ENCODE measurements at places on chromosomes 13 and 19. TPM values are rescaled to one million over a fixed set of nuclear protein-coding genes. Genes with fewer than 3 reads are reported as not detected.
A peak's percentile ranks its signal among the peaks of the same experiment; 100 is the strongest.

The CBY2 gene
- total RNA-seq, result not detected

DNA sequence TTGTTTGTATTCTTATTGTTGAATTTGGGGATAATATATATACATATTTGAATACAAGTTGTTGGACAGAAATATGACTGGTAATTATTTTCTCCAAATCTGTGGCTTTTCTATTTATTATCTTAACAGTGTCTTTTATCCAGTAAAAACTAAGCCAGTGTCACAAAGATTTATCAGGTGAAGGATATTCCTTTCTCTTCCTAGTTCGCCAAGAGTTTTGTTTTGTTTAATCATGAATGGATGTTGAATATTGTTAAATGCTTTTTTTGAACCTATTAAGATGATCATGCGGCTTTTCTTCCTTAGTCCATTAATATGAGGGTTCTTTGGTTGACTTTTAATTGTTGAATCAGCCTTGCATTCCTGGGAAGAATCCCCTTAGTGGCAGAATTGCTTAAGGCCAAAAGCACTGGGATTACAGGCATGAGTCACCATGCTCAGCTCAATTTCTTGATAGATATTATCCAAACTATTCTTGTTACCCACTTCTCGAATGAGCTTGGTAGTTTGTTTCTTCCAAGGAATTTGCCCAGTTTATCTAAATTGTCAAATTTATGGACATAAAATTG lies 53.3 kb downstream of the TEX26 start:
- no peaks in the 10 kb centered on the region for H3K4me1 ChIP-seq
- no peaks in the 10 kb centered on the region for H3K36me3 ChIP-seq
- H3K27me3 ChIP-seq, result peaks cover 4% of the 10 kb centered on the region
- no peak overlapping the region for H3K27ac ChIP-seq

GRCh38 chr19:14366529-14366928 lies 14.7 kb upstream of the ADGRE5 start:
- H3K4me3 ChIP-seq, result no peak overlapping the region
- DNase-seq, result peak; percentile 91
- H3K27ac ChIP-seq, result peak overlapping the region; percentile 63
- H3K4me1 ChIP-seq, result peaks cover 67% of the 10 kb centered on the region

- peaks cover 15% of the 10 kb centered on the region for H3K4me1 ChIP-seq
- no peaks in the 10 kb centered on the region for H3K36me3 ChIP-seq
- no peaks in the 10 kb centered on the region for H3K27me3 ChIP-seq
- H3K4me3 ChIP-seq, result no peak overlapping the region
These were observed 1.9 kb upstream of the ZNF628 start for GRCh38 chr19:55474269-55475265.

DNA sequence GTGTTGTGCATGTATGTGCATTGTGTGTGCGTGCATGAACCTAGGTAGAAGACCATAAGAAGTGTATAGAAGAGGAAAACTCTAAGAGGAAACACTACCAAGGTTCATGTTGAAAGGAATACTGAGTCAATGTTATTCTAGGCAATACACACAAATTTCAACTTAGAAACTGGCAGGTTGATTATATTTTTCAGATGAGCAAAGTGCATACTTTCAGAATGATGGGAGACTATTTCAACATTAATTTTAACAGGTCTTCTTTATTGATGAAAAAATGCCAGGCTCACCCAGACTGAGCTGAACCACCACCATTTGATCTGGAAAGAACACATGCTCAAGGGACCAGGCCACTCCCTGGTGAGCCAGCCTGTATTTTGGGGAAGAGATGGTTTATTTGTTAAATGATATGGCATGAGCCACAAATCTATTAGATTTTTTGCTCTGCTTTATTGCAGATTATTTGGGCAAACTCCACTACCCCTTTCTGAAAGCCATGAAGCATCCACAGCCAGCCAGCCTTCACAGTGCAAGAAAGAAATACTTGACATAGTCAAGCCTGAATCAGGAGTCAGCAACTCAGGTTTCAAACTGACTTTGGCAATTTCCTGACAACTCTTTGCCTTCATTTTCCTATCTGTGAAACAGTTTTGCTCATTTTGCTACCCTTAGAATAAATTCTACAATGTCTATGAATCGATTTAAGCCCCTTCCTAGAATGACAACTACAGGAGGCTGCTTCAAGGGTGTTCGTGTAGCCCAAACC lies 368.9 kb downstream of the COG6 start:
- H3K36me3 ChIP-seq, result no peaks in the 10 kb centered on the region
- peaks cover 13% of the 10 kb centered on the region for H3K4me1 ChIP-seq
- no peak overlapping the region for H3K4me3 ChIP-seq
- no peaks in the 10 kb centered on the region for H3K27me3 ChIP-seq
- DNase-seq, result no peak

GRCh38 chr13:98921015-98921580 lies 56.8 kb downstream of the DOCK9 start:
- H3K27ac ChIP-seq, result no peak overlapping the region
- H3K4me1 ChIP-seq, result peaks cover 12% of the 10 kb centered on the region
- no peak for DNase-seq
- H3K36me3 ChIP-seq, result peaks cover 4% of the 10 kb centered on the region
- no peaks in the 10 kb centered on the region for H3K27me3 ChIP-seq

DNA sequence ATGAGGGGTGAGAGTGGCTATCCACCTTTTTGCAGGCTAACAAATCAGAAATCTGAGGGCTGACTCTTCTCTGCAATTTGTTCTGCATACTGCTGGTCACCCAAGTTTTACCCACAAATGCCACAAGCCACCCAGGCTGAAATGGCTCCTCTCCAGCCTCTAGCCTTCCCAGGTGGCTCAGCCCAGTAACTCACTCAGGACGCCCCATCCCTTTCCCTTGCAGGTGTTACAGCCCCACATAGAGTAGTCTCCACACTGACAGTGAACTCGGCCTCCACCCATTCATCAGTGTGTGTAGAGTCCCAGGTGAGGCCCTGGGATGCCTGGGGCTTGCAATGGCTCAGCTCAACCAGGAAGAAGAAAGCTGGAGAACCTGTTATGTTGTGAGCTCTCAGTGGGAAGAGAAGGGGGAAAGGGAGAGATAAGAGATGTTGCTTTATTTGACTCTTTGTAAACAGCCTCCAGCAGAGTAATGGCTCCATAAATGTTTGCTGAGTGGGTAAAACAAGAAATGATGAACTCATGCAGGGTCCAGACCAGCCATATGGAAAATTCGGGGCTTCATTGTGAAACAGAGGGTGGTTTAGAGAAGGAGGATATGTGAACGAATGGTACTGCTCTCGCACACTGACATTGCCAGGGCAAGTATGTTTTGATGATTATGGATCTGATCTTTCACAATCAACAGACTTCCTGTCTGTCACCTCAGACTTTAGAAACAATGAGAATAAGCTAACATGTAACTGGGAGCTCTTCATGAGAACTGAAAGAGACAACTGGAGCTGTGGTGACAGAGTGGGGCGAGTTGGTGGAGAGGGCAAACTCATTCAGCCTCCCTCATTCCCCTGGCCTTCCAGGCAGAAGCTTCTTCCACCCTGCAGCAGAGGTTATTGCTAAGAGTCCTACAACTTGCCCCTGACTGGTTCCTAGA lies 74.2 kb upstream of the RFC3 start:
- no peak for DNase-seq
- H3K36me3 ChIP-seq, result no peaks in the 10 kb centered on the region
- no peak overlapping the region for H3K27ac ChIP-seq
- H3K27me3 ChIP-seq, result peaks cover 43% of the 10 kb centered on the region
- H3K4me1 ChIP-seq, result peaks cover 24% of the 10 kb centered on the region
- H3K4me3 ChIP-seq, result no peak overlapping the region

DNA sequence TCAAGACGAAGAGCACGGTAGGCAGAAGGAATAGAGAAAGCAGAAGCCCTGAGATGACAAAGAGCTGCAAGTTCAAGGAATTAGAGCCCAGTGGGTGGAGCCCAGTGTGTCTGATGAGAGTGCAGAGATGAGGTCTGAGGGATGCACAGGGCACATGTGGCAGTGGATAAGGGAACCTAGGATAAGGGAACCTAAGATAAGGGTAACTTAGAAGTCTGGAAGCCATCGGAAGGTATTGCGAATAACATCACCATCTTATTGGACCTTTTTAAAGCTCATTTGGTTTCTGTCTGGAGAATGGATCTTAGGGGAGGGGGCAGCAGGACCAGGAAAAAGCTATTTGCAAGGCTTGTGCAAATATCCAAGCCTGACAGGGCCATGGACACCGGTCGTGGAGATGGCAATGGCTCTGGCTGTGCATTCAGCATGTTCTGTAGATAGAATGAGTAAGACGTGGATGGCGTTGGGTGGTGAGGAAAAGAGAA lies 1.3 kb downstream of the FPR3 start:
- H3K36me3 ChIP-seq, result no peaks in the 10 kb centered on the region
- DNase-seq, result no peak

DNA sequence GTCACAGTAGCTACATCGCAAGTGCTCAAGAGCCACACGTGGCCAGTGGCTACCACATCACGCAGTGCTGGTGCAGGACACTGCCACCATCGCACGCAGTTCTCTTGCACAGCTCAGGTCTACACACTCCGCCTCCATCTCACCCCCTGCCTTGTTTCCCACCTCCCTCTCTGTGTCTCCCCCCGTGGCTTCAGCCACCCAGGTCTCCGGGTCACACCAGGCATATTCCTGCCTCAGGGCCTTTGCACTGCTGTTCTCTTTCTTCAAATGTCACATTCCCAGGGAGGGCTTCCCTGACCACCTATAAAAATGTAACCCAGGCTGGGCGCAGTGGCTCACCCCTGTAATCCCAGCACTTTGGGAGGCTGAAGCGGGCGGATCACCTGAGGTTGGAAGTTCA lies 10.6 kb downstream of the CCDC8 start:
- peaks cover 18% of the 10 kb centered on the region for H3K4me1 ChIP-seq
- no peak overlapping the region for H3K4me3 ChIP-seq
- DNase-seq, result no peak

DNA sequence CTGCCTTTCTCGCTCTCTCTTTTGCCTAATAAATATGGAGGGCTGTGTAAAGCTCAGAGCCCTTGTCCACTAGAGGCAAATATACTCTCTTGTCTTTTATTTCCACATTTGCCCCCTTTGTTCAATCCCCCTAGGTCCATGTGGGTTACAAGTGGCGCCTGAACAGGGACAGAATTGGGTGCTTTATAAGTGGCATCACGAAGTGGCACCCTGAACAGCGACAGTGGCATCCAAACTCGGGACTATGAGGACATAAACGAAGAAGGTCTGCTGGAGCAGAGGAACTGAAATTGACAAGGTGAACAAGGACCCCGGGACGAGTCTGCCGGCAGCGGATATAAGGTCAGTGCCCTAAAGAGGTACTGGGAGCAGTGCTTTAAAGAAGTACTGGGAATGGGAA lies 4.3 kb upstream of the ZNF610 start:
- H3K4me1 ChIP-seq, result peaks cover 1% of the 10 kb centered on the region
- no peaks in the 10 kb centered on the region for H3K27me3 ChIP-seq
- peak; percentile 23 for DNase-seq
- H3K36me3 ChIP-seq, result no peaks in the 10 kb centered on the region
- H3K27ac ChIP-seq, result no peak overlapping the region

DNA sequence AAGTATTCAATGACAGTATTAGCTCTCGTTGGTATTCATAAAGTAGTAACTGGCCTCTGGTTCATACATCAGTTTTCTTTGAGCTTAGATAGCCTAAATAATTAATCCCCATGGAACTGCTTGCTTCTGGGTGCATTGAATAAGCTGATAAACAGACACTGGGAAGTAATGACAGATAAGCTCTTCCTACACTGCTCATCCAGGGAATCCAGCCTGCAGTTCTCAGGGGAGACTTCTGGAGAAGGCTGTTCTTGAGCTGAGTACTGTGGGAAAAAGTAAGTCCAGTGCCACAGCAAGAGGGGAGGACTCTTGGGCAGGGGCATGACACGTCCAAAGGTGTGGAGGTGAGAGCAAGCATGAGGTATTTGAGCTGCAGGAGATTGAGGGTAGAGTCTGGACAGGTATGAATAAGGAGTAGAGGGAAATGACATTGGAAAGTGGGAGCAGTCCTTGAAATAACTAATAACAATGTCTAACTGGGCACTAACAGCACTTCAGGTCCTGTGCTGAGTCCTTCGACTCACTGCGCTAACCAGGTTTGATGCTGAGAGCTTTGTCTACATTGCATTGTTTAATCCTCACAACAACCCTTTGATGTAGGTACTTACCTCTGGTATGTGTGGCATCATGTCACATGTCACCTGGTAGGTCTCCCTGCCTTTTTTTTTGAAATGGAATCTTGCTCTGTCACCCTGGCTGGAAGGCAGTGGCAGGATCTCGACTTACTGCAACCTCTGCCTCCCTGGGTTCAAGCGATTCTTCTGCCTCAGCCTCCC lies 7.2 kb downstream of the GARRE1 start:
- H3K4me3 ChIP-seq, result no peak overlapping the region
- peaks cover 3% of the 10 kb centered on the region for H3K36me3 ChIP-seq
- no peaks in the 10 kb centered on the region for H3K27me3 ChIP-seq
- H3K4me1 ChIP-seq, result peaks cover 12% of the 10 kb centered on the region
- no peak overlapping the region for H3K27ac ChIP-seq

DNA sequence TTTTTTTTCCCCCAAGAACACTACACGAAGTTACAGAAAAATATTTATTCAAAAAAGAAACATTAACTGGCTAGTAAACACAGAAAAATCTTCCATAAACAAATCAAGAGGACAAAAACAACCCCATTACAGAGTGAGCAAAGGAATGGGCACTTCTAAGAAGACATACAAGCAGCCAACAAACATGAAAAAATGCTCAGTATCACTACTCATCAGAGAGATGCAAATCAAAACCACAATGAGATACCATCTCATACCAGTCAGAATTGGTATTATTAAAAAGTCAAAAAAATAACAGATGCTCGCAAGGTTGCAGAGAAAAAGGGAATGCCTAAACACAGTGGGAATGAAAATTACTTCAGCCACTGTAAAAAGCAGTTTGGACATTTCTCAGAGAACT lies 131.7 kb downstream of the UGGT2 start:
- H3K4me3 ChIP-seq, result no peak overlapping the region
- DNase-seq, result no peak
- no peaks in the 10 kb centered on the region for H3K36me3 ChIP-seq
- H3K27me3 ChIP-seq, result no peaks in the 10 kb centered on the region
- no peaks in the 10 kb centered on the region for H3K4me1 ChIP-seq
- no peak overlapping the region for H3K27ac ChIP-seq

DNA sequence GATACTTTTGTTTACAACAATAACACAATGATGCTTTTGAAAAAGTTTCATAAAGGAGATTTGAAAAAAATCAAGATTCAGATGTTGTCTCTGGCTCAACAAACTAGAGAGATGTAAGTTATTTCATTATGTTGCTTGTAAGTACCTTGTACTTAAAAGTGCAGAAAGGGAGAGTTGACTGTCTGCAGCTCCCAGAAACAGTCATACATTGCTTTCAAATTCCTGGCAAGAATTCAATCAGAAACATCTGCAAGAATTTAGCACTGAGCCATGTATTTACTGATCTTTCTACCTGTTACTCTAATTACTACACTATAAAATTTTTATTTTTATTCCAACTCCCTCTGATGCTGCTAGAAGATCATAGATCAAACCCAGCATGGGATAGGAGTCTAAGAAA lies 1261.3 kb upstream of the SPRY2 start:
- DNase-seq, result no peak
- no peaks in the 10 kb centered on the region for H3K4me1 ChIP-seq
- H3K27ac ChIP-seq, result no peak overlapping the region
- no peak overlapping the region for H3K4me3 ChIP-seq

DNA sequence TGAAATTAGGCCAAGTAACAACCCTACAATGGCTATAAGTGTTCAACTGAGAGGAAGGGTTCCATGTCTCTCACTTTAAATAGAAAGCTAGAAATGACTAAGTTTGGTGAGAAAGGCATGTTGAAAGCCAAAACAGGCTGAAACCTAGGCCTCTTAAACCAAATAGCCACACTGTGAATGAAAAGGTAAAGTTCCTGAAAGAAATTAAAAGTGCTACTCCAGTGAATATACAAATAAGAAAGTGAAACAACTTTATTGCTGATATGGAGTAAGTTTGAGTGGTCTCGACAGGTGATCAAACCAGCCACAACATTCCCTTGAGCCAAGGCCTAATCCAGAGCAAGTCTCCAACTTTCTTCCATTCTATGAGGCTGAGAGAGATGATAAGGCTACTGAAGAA lies 209.6 kb downstream of the KLF12 start:
- DNase-seq, result no peak
- no peaks in the 10 kb centered on the region for H3K27me3 ChIP-seq
- no peaks in the 10 kb centered on the region for H3K4me1 ChIP-seq
- no peak overlapping the region for H3K4me3 ChIP-seq
- no peak overlapping the region for H3K27ac ChIP-seq

Data from B cell (primary cell).